Osteoblast (primary cell): ENCODE measurements at places on chromosomes 13 and 19. TPM values are rescaled to one million over a fixed set of nuclear protein-coding genes. Genes with fewer than 3 reads are reported as not detected.

The JAK3 gene
- total RNA-seq: 1.8 and 2.4 TPM in 2 replicates

GRCh38 chr19:44692379-44692721, 6.6 kb upstream of the CEACAM16 start:
- no peak for DNase-seq
- H3K27ac ChIP-seq: peak overlapping the region; percentile 79
- no peaks in the 10 kb centered on the region for H3K27me3 ChIP-seq

DNA sequence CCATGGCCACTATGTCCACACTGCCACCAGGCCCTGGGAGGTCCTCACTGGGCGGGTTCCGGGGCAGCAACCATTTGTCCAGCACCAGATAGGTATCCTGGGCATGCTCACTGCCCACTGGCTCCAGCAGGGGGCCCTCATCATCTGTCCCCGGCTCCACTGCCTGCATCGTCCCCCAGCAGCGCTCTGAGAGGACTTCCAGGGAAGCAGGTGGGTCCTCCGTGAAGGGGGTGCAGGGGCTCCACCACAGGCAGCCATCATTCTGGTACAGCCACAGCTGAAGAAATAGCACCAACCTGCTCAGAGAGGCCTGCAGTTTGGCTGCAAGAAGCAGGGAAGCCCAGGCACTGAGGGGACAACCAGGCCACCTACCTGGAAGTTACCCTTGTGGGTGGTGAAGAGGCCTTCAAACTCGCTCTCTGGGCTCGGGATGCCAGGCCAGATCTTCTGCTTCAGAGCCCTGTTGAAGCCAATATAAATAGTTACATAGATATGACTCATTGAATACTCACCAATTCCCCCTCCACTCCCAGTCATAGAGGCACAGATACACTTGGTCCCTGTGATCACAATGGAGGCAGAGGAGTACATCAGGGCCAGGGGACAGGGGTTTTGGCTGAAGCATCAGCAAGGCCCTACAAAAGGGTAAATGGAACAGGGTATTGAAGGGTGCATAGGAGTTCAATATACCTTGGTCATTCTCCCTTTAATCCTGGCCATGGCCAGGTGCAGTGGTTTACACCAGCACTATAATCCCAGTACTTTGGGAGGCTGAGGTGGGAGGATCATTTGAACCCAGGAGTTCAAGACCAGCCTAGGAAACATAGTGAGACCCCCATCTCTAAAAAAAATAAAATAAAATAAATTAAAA, 4.1 kb downstream of the SWSAP1 start:
- H3K4me3 ChIP-seq: peak overlapping the region; percentile 13
- peaks cover 3% of the 10 kb centered on the region for H3K36me3 ChIP-seq
- peak; percentile 98 for DNase-seq
- peaks cover 11% of the 10 kb centered on the region for H3K27me3 ChIP-seq
- peak overlapping the region; percentile 54 for H3K27ac ChIP-seq

The MED26 gene
- total RNA-seq: 5.8 and 6.5 TPM in 2 replicates

DNA sequence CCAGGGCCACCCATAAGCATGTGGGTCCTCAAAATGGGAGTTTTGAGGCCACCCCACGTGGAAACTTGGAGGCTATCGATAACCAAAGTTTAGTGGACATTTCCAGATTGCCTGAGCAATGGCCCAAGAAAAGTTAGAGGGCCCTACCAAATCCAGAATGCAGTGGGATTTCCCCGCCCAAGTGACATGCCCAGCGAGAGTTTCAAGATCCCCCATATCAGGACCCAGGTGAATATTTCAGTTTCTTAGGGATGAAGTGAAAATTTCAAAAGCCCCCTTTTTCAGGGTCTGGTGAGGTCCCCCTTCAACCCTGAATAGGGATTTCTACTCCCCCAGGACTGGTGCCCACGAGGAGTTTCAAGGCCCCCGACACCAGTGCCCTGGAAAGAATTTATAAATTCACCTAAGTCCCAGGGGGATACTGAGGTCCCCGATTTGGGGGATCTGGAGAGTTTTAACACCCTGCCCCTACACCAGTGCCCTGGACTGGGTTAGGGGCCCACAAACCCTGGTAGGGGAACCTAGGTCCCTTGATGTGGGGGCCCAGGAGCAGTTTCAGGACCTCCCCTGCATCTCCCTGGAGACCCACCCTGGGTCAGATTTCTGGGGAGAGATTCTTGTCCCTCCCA, 695 bp downstream of the BST2 start:
- peak; percentile 60 for DNase-seq
- H3K27me3 ChIP-seq: no peaks in the 10 kb centered on the region
- no peak overlapping the region for H3K27ac ChIP-seq
- no peak overlapping the region for H3K4me3 ChIP-seq

DNA sequence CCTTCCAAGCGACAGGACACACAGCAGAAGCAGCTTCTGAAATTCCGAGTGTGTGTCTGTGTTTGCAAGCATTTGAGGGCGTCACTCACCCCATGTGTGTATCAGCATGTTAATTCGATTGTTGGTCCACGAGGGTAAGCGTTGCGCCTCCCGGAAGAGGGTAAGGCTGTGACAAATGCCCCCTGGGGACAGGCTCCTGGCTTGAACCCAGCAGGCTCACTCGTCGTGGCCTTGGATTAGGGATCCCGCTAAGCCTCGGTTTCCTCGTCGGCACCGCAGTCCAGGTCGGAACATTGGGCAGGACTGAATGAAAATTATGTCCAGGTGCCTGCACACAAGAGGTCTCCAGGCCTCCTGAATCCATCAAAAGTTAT, 606 bp upstream of the STXBP2 start:
- DNase-seq: no peak
- H3K4me1 ChIP-seq: no peaks in the 10 kb centered on the region
- no peaks in the 10 kb centered on the region for H3K36me3 ChIP-seq
- peaks cover 9% of the 10 kb centered on the region for H3K27me3 ChIP-seq
- no peak overlapping the region for H3K27ac ChIP-seq
- H3K4me3 ChIP-seq: no peak overlapping the region

- H3K4me3 ChIP-seq: no peak overlapping the region
- no peak for DNase-seq
- H3K27ac ChIP-seq: no peak overlapping the region
- H3K36me3 ChIP-seq: no peaks in the 10 kb centered on the region
- H3K4me1 ChIP-seq: peaks cover 4% of the 10 kb centered on the region
Measured at GRCh38 chr19:51921949-51922348, 5.3 kb upstream of the ZNF613 start.

GRCh38 chr13:33129886-33130285, 113.7 kb downstream of the KL start:
- H3K27ac ChIP-seq: no peak overlapping the region
- H3K4me1 ChIP-seq: peaks cover 36% of the 10 kb centered on the region

- peaks cover 3% of the 10 kb centered on the region for H3K4me1 ChIP-seq
- H3K4me3 ChIP-seq: no peak overlapping the region
- H3K36me3 ChIP-seq: no peaks in the 10 kb centered on the region
Measured at GRCh38 chr13:76976490-76976889, 15.4 kb upstream of the CLN5 start.

The ZNF177 gene
- 0.72 and 1.8 TPM in 2 replicates for total RNA-seq

DNA sequence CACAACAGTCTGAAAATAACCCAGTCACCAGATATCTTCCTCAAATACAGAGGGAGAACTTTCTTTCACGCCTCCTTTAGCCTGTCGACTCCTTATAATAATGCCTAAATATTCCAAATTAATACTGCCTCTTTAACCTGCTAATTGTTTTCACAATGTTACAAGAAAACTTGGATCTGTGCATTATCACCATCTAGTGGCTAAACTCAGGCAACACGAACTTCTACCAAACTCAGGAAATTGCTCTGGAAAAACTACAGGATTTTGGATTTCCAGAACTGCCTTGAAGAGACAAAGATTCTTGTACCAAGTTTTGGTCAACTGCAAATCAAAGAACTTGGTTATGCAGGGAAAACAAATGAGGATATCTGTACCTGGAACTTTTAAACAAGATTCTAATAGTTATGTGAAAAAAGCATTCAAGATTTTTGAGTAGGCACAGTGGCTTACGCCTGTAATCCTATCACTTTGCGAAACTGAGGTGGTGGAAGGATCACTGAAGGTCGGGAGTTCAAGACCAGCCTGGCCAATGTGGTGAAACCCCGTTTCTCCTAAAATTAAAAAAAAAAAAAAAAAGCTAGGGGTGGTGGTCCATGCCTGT, 10.8 kb downstream of the CLN5 start:
- DNase-seq: no peak
- no peaks in the 10 kb centered on the region for H3K27me3 ChIP-seq
- no peaks in the 10 kb centered on the region for H3K4me1 ChIP-seq
- no peak overlapping the region for H3K4me3 ChIP-seq
- H3K27ac ChIP-seq: no peak overlapping the region

DNA sequence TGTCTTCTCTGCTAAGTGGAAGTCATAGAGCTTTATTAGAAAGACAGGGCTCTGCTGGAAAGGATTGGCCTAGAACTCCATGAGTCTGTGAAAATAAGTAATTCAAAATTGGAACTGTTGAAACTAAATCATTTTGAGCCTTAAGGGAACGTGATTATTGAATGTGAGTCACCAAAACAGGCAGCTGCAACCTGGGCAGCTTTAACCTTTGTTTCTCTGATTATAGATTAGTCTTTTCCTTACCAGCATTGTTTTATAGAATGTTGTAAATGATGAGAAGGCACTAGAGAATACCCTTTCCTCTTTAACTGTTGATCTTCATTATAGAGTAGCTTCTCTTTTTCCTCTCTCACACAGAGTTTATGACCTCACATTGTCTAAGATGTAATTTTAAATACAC, 638.8 kb upstream of the SLITRK6 start:
- no peaks in the 10 kb centered on the region for H3K4me1 ChIP-seq
- DNase-seq: no peak
- no peak overlapping the region for H3K27ac ChIP-seq
- no peaks in the 10 kb centered on the region for H3K36me3 ChIP-seq

- no peak overlapping the region for H3K4me3 ChIP-seq
- H3K27me3 ChIP-seq: no peaks in the 10 kb centered on the region
- H3K4me1 ChIP-seq: peaks cover 8% of the 10 kb centered on the region
- no peak overlapping the region for H3K27ac ChIP-seq
Measured at GRCh38 chr19:47032171-47032811, 12.7 kb downstream of the NPAS1 start.

The HPN gene
- total RNA-seq: under 0.01 and 0.29 TPM in 2 replicates

- H3K27me3 ChIP-seq: no peaks in the 10 kb centered on the region
- H3K27ac ChIP-seq: no peak overlapping the region
- H3K36me3 ChIP-seq: no peaks in the 10 kb centered on the region
- H3K4me3 ChIP-seq: no peak overlapping the region
Measured at GRCh38 chr19:51621178-51621577, 9.0 kb downstream of the SIGLEC5 start.

The SHANK1 gene
- total RNA-seq: 0.88 and 1.1 TPM in 2 replicates

- H3K27ac ChIP-seq: no peak overlapping the region
- DNase-seq: no peak
- no peaks in the 10 kb centered on the region for H3K4me1 ChIP-seq
- no peak overlapping the region for H3K4me3 ChIP-seq
- no peaks in the 10 kb centered on the region for H3K36me3 ChIP-seq
Measured at GRCh38 chr13:31418186-31418585, 218.4 kb downstream of the B3GLCT start.

The ZNF211 gene
- total RNA-seq: 9.4 and 10.9 TPM in 2 replicates

GRCh38 chr13:24270639-24271141, 38.7 kb upstream of the C1QTNF9 start:
- H3K4me3 ChIP-seq: peak overlapping the region; percentile 73
- H3K27ac ChIP-seq: peak overlapping the region; percentile 78
- H3K4me1 ChIP-seq: peaks cover 24% of the 10 kb centered on the region
- H3K27me3 ChIP-seq: no peaks in the 10 kb centered on the region
